Activated T-helper 1 cell treated with anti-CD3 and anti-CD28 coated beads, Interleukin-2, amount 50 U/mL, for 16 hours (primary cell): ENCODE measurements at places on chromosomes 3 and 15.

DNA sequence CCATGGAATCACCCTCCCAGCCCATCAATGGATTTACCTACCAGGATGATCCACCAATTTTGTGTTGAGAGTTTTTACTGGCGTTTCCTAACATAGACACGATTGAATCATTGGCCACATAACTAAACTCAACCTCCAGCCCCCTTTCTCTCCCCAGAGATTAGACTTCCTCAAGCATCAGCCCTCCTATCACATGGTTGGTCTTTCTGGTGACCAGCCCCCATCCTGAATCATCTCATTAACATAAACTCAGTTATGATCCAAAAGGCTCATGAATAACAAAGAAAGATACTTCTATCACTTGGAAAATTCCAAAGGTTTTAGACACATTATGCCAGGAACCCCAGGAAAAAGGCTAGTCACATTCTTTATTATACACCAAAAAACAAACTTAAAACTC, 21.2 kb downstream of the PRKAR2A start:
- no peak for DNase-seq

GRCh38 chr3:160183345-160184076, 41.7 kb upstream of the C3orf80 start:
- DNase-seq: no peak

- DNase-seq: no peak
Observed at GRCh38 chr3:124569761-124570160, 160.5 kb upstream of the UMPS start.

GRCh38 chr3:40623567-40623966, 98.8 kb downstream of the ZNF621 start:
- DNase-seq: no peak

DNA sequence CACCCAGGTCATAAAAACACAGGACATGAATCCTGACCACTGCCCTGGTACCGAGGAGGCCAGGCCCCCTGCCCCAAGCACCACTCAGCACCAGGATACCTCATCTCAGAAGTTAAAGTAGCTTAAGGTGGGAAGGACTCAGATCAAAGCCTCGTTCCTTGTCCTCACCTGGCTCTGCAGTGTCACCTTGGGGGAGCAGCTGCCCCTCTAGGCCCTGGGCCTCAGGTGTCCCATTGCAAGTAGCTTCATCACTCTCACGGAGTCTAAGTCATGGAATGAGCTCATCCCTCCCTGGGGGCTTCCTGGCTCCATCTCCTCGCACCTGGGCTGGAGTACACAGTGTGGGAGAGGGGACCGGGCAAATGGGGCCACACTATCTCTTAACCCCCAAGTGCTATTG, 148.0 kb downstream of the TPRA1 start:
- no peak for DNase-seq

- DNase-seq: no peak
Observed at GRCh38 chr3:135238236-135238830, 443.3 kb downstream of the EPHB1 start.

- DNase-seq: no peak
Observed at GRCh38 chr3:87949879-87950208, 109.0 kb downstream of the CGGBP1 start.

DNA sequence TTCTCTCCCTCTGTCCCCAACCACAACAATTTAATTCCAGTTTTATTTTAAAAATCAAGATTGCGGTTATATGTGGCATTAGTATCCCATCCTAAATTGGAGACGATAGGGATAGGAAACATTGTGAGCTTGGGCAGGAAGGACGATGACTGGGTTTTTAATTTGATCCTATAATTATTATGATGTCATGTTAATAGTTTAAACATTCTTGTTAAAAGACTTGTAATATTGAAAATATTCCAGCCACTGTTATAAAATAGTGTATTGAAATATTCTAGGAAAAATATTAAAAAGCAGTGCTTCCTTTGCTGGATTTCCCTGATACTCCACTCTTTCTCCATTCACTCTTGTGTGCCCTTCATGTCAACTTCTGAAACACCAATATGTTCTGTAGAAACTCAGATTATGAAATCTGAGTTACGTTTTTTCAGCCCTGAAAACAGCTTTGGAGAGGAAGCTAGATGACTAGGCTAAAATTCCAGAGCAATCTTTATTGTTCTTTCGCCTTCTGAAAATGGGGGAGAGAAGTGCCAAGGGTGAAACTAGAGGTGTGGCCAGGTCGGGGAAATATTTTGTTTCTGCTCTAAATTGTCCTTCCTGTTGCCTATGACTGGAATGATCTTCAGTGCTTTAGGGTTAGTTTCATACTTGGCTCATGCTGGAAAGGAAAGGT, 46.1 kb upstream of the MAP3K13 start:
- DNase-seq: no peak

GRCh38 chr3:131216801-131217200, 164.8 kb upstream of the NUDT16 start:
- DNase-seq: no peak

GRCh38 chr3:41673650-41674049, 288.3 kb downstream of the ULK4 start:
- DNase-seq: no peak

- no peak for DNase-seq
Observed at GRCh38 chr3:141167681-141168080, 63.9 kb upstream of the PXYLP1 start.

DNA sequence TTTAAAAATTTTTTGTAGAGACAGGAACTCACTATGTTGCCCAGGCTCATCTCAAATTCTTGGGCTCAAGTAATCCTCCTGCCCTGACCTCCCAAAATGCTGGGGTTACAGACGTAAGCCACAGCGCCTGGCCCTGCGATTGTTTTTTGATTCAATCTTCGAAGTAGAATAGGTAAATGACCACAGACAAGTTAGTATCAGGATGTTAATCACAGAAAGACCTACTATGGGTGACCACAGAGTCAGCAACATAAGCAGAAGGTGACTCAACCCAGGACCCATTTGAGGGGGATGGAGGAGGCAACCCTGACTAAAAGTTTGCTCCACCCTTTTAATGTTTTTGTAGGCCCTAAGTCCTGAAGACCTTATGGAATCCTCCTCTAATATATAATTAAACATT, 10.0 kb upstream of the USP3 start:
- DNase-seq: no peak

DNA sequence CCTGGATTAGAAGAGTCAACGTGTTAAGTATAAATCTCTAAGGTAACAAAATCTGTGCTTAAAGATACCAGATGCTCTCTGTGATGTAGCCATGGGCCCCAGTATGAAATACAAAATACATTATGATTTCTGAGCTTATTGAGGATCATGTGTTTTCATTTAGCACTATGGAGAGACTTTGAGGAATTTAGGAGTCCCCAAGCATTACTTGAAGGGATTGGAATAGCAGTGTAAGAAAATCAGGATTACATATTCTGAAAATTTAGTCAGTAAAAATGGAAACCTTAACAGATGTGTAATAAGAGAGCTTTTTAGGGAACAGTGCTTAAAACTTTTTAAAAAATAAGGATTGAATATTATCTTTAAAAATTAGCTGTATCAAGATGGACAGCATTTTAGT, 35.5 kb downstream of the ECT2 start:
- DNase-seq: no peak

DNA sequence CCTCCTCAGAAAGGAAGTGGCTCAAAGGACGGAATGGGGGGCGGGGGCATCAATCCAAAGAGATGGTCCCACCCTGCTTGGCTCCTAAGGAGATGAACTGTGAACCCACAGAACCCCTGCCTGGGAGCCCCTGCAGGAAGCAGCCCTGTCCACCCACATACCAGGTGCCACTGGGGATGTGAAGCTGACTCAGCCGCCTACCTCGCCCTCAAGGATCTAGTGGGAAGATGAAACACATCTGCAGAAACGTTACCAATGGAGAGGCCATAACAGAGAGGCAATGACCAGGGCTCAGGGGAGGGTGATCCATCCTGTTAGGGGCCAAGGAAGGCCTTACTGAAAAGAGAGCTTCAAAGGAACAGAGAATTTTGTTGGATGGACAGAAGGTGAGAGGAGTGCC, 35.1 kb downstream of the EAF1 start:
- DNase-seq: no peak

- DNase-seq: no peak
Observed at GRCh38 chr3:62975566-62975965, 100.3 kb upstream of the CADPS start.

GRCh38 chr3:123099331-123100192, 32.7 kb downstream of the PDIA5 start:
- no peak for DNase-seq

DNA sequence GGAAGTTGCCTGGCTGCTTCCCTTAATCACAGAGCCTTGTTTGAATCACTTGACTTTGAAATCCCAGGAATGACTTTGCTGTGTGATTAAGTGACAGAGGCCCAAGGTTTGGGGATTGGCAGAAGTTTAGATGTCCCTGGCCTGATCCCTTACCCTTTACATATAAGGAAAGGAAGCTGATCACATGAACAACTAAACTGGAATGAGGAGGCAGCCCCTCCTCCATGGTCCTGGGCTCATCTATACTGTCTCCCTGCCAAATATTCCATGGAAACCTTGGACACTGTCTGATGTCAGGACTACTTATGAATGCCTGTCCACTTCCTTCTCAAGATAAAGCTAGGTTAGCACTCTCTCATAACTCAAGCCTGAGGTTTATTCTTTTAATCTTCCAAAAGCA, 181.3 kb upstream of the CTDSPL start:
- DNase-seq: no peak

GRCh38 chr15:44719293-44719999, 8.1 kb downstream of the B2M start:
- DNase-seq: no peak

- DNase-seq: no peak
Observed at GRCh38 chr3:152038490-152038889, 165.0 kb downstream of the SUCNR1 start.

DNA sequence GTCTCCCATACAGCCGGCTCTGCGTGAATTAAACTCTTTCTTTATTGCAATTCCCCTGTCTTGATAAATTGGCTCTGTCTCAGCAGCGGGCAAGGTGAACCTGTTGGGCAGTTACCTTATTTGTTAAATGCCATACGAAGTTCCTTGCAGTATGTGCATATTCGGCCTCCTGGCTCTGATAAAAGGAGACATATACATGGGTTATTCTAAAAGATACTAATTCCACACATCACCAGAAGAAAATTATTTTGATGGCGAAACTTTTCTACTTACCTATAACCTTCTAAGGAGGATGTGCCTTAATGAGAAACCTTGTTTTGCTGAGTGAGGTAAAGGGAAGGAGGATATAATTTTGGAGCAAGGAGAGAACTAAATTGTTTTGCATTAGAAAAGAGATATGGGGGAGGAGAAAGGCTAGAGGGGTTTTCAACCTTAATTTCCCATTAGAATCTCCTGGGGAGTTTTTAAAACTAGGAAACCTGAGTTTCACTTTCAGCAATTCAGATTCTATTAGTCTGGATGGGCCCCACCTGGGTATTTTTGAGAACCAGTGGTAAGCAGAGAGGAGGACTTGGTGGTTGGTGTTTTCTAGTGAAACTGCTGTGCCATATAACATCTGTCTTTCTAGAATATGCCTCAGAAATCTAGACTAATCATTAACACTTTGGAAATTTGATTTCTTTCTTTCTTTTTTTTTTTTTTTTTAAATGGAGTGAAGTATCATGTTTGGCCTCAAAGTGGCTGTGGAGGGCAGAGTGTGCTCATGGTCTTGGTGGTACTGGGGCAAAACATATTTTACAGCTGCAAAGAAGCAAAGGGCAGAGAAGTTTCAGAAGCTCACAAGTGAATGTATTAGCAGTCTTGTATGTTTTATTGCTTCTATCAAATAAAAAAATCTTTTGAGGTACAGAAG, 23.0 kb downstream of the NANOGP8 start:
- no peak for DNase-seq

DNA sequence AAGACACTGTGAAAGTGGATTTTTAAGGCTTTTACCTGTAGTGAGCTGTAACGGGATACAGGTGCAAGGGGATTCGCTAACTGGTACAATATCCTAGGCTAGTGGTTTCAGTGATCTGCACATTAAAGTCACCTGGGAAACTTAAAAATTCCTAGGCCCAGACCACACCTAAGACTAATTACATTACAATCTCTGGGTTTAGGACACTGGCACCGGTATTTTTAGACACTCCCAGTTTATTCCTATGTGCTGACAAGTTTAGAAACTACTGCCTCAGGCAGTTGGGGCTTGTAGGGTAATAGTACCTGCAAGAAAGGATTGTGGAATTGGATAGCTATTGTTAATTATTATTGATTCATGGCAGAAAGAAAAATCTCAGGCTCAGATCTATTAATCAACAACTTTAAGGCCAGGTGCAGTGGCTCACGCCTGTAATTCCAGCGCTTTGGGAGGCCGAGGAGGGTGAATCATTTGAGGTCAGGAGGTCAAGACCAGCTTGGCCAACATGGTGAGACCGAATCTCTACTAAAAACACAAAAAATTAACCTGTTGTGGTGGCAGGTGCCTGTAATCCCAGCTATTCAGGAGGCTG, 50.4 kb upstream of the CASR start:
- no peak for DNase-seq
